OCI-M1 (cell line): ENCODE measurements at places on chromosomes 6 and 20.

GRCh38 chr20:44336725-44337380 is at the start of gene R3HDML:
Gene R3HDML, plus strand, starts transcription at chr20:44337043. Its CDS starts 115 bp downstream, at chr20:44337158.
- DNase-seq: no peak

DNA sequence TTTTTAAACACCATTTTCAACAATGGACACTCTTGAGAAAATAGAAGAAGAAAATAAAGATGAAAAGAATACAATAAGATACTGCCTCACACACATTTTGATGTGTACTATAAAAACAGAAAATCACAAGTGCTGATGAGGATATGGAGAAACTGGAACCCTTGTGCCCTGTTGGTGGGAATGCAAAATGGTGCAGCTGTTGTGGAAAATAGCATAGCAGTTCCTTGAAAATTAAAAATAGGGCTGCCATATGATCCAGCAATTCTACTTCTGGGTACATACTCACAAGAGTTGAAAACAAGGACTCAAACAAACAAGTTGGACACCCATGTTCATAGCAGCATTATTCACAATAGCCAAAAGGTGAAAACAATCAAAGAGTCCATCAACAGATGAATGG is 173.0 kb downstream of the KIF16B start:
- no peak for DNase-seq

DNA sequence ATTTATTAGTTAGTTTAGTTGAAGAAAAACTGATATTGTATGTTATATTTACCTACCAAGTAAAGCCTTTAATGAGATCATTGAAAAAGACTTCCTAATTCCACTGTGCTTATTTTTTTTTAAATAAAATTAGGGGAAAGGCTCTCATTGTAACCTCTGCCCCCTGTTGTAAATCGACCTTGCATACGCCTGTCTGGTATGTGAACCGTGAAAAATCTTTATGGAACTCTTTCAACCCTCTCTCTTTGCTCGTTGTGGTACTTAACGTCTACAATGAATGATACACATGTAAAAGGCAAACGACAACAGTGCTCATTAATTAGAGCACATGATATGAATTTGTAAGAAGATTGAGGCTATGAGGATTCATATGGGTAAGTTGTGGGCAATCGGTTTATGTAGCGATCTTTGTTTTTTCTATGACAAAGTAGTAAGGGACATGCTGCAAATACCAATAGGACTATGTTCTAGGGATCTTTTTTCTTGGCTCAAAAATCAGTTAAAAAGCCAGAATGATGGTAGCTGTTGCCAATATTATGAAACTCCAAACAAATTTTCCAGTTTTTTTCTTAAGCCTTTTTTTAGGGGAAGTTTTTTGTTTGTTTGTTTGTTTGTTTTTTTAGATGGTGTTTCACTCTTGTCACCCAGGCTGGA is 119.0 kb upstream of the MCHR2 start:
- no peak for DNase-seq

DNA sequence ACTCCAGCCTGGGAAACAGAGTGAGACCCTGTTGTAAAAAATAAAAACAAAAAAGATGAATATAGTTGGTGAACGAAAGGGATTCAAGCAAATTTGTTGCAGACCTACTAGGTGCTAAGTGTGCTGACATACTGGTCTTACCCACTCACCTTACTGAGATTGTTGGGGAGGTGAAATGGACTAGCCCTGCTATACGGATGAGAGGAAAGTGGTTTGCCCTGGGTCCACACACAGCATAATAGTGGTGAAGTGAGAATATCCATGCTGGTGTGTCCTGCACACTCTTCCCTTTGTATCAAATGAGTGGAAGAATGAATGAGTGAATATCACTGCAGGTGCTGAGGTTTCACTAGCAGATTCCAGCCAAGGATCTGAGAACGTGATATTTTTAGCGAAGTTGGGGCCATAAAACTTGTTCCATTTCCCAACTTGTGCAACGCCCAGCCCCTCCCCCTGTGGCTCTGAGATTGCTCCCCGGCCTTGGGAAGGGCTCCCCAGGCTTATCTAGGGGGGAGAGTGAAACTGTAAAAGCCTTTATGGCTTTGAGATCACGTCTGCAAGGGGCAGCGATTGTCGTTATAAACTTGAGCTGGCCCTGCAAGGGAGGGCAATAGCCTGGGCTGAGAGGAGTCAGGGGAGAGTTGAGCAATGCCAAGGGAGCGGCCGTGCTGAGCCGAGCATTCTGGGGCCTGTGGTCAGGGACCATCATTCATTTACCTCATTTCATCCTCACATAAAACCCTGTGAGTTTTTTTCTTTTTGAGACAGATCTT is 33.2 kb upstream of the TTPAL start:
- peak; percentile 66 for DNase-seq

DNA sequence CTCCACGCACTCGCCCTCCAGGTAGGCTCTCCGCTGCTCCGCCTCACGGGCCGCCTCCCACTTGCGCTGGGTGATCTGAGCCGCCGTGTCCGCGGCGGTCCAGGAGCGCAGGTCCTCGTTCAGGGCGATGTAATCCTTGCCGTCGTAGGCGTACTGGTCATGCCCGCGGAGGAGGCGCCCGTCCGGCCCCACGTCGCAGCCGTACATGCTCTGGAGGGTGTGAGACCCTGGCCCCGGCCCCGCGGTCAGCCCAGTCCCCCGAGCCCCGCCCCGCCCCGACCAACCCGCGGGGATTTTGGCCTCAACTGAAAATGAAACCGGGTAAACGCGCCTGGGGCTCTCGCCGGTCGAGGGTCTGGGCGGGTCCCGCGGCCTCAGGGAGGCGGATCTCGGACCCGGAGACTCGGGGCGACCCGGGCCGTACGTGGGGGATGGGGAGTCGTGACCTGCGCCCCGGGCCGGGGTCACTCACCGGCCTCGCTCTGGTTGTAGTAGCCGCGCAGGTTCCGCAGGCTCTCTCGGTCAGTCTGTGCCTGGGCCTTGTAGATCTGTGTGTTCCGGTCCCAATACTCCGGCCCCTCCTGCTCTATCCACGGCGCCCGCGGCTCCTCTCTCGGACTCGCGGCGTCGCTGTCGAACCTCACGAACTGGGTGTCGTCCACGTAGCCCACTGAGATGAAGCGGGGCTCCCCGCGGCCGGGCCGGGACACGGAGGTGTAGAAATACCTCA is 598 bp downstream of the HLA-B start:
- peak; percentile 78 for DNase-seq

GRCh38 chr6:133408132-133408531 is 167.0 kb downstream of the EYA4 start:
- DNase-seq: no peak

DNA sequence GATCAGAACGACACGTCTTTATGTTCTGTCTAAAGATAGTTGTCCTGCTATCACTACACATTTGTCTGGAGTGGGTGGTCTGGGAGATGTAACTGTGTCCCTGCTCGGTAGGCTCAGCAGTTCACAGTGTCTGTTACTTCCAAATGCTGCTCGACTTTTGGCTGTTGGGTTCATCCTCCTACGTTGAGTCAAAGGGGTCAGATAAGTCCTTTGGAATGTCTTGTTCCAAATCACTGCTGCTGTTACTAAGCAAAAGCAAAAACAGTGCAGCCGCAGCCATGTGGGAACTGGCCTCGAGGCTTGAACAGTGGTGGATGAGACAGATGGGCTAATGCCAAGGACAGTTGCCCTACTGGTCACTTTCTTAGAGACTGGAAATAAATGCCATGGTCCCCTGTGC is 272.2 kb upstream of the MAP3K7 start:
- DNase-seq: no peak

DNA sequence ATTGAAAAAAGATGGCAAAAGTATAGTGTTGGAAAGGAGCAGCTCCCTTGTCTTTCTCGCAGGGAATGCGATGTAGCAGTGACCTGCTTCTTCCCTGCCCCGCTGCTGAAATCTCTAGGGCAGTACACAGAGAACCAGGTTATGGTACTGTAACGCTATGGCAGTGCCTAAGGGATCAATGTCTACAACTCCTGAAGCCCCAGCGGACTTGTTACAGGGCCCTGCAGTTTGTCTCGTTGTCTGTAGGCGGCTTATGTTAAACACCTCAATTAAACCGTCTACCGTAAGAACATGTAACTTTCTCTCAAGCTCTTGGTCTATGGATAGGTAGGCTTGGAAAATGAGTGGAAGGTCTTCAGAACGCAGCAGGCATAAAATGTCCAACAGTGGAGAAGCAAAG is 44.8 kb upstream of the SLC17A4 start:
- no peak for DNase-seq

DNA sequence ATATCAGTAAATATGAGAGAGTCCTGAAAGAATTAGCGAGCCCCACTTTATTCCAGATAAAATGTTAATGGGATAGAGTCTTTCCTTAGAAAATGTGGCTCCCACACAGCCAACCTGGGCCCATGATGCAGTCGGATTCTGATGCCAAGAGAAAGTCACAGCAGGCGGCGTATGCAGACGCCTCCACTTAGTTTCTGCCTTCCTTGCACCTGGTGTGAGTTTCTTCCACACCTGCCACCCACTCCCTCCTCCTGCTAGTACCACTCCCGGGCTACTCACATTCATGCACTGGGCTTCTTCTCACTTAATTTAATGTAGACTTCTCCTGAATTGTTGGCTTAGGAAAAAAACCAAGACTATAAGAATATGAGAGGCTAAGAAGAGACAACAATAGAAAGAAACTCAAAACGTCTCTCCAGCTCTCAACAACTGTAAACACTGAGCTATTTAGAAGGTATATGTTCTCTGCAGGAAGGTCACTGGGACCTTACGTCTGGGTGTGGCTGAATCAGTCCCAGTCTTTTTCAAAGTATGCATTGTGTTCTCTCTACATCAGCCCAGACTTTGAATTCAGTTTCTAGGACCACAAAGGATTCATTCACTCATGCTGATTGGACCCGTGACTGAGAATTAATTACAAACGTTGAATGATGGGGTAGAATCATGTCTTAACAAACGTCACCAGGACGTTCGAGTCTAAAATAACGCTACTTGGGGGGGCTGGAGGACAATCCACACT is 70.4 kb downstream of the GCNT2 start:
- no peak for DNase-seq

- no peak for DNase-seq
These were observed 21.2 kb upstream of the ADIG start for GRCh38 chr20:38559764-38560163.

DNA sequence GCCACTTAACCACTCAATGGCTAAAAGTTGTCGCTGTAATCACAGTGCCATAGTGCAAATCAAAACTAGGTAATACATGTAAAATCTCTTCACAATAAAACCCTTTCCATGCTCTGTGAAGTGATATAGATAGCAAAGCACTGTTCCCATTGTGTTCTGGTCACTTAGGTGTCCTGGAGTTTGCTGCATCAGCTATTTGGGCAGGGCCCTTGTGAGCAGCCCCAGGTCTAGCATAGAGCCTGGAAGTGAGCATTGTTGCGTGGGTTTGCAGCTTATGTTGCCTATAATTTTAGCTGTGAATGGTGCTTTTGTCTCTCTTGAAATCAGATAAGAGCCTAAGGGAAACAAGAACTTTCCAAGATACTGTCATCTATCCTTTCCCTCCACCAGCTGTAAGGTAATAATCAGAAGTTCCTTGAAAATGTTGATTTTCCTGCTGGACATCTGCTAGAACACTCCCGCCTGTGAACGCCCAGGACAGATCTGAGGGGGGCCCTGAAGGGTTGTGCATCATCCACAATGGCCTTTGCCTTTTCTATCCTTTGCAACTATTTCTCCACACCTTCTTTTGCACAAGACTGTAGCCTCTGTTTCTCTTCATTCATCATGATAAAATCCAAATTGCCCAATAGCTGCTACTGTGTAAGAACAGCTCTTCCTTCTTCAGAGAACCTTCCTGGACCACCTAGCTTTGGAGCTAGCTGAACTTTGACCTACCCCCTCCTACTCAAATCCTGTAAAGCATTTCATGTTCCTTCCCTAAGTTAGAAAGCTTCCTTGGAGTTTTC is 57.0 kb downstream of the TNFAIP3 start:
- DNase-seq: no peak

DNA sequence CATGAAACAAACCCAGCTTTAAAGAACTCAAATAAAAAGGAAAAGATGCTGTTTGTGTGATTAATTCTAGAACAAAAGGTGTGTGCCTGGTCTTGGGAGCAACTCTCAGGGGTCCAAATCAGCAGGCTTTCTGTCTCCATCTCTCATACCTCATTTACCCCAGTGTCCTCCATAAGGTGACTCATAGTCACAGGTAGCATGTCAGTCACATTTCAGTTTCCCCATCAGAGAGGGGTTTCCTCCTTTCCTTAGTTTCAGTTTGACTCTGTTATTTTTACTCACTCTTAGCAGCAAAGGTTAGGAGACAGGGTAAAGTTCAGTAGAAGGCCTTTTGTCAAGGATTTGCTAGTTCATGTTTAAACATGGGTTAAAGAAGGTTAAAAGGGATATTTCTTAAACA is 46.2 kb downstream of the OGFRL1 start:
- no peak for DNase-seq

GRCh38 chr20:55881204-55881603 is 124.1 kb downstream of the CBLN4 start:
- DNase-seq: no peak

GRCh38 chr6:117552618-117553017 is 49.7 kb downstream of the GOPC start:
- DNase-seq: no peak

DNA sequence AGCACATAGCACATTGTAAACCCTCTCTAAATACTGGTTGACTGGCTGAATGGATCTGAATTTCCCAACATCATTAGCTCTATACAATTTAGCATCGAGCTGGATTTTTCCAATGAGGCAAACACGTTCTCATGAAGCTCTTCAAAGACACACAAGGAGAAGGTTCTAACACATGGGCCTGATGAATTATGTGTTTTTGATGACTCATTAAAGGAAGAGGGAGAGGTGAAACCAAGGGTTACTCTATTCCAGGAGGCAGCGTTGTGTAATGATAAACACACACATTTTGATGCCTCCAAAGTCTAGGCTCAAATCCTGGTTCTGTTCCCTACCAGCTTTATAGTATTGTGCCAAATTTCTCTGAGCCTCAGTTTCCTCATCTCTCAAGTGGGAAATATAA is 84.3 kb downstream of the PFDN4 start:
- DNase-seq: no peak

DNA sequence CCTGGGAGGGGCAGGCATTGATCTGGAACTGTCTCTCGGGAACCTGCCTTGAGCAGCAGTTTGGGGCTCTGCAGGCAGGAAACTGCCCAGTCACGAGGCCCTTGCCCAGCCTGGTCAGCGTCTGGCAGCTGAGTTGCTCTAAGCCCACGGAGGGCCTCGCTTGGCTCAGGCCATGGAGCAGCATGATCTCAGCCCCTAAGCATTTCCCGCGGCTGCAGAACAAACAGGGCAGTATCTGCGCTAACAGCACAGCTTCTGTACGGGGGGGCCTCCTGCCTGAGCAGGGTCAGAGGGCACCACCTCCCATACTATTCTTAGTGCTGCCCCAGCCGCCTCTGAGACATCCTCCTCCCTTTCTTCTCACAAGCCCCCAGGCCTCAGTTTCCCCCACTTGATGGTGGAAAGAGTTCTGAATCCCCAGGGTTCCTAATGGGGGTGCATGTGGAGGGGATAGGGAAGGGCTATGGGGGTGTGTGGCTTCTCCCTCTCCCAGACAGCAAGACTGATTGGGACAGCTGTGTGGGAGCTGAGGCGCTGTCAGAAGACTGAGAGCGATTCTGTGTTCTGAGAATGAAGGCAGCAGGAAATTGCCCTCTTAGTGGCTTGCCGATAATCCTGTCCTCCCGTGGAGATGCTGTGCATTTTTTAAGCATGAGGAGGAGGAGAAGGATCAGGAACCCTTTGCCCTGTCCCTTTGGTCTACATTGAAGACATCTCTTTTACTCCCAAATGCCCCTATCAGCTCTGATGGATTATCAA is 46.4 kb downstream of the MOCS1 start:
- DNase-seq: no peak
